ENCODE measurements at places on chromosomes 3 and 15.

GRCh38 chr15:60396560-60396957 is 1.2 kb downstream of the ANXA2 start:
- no peak for DNase-seq

DNA sequence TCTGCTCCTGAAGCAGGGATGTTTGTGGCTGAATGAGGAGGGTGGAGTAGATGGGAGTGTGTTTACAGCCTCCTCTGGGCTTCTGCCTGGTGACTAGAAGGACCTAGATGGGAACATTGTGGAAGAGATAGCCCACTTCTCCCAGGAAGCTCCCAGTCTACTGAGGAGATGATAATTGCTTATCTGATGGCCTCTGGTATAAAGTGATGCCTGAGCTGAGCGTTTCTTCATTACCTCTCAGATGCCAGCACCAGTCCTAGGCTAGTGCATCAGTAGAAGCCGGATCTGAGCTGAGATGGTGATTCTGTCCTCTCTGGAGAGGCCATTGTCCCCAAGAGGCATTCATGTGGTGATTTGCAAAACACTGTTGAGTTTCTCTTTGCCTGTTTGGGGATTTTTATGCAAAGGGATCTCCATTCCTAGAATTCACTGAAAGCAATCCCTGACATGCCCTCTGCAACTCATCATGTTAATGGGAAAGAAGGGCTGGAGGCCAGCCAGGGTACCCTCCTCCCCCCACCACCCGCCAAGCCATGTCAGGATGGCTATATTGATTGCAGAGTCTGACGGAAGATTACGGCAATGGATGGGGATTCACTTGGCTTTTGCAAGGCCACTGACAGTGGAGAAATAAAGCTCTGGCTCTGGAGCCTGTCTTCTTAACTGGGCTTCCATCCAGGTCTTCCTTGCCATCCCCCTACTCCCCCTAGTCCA is 166.4 kb upstream of the ROPN1 start:
- no peak for DNase-seq

DNA sequence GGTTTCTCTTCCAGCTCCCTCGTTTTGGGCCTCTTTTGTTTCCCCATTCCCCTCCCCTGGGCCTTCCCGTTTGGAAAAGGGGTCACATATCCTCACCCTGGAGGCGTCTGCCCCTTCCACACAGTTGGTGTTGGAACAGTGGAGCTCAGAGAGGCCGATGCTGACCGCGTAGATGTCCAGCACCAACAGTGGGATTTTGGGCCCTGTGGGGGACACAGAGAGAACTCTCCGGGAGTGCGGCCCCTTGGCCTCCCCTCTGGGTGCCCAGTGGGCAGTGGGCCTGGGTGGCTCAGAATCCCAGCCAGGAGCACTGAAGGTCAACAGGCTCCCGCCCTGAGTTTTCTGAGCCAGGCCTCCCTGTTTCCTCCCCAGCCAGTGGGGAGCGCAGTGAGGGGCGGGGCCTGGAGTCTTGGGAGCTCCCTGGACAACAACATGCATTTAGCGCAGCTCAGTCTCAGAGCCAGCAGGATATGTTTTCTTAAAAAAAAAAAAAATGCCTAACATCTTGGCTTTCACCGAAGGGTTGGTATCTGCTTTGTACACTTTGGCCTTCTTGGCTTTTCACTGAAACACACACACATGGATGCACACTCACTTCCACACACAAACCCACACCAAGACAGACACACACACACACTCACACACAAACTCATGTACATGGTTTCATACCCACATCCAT is 670 bp upstream of the ISLR start:
- no peak for DNase-seq

DNA sequence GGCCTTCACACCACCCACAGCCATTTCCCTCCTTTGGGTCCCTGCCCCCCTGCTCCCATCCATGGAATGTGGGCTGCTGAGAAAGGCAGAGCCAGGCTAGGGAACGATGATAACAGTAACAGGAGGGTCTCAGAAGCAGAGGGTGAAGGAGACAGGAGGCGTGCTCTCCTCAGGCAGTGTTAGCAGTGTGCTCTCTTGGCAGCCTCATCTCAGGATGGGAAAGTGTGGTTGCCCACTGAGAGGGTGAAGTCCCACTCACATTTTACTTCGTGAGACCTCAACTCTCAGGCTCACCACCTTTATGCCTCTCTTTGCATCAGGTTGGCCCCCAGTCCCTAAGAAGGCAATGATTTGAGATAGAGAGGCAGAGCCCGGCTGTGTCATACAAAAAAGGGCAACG is 24.5 kb downstream of the TIGIT start:
- no peak for DNase-seq

- DNase-seq, result no peak
Measured at GRCh38 chr3:24119321-24119751, 174.2 kb downstream of the NR1D2 start.

DNA sequence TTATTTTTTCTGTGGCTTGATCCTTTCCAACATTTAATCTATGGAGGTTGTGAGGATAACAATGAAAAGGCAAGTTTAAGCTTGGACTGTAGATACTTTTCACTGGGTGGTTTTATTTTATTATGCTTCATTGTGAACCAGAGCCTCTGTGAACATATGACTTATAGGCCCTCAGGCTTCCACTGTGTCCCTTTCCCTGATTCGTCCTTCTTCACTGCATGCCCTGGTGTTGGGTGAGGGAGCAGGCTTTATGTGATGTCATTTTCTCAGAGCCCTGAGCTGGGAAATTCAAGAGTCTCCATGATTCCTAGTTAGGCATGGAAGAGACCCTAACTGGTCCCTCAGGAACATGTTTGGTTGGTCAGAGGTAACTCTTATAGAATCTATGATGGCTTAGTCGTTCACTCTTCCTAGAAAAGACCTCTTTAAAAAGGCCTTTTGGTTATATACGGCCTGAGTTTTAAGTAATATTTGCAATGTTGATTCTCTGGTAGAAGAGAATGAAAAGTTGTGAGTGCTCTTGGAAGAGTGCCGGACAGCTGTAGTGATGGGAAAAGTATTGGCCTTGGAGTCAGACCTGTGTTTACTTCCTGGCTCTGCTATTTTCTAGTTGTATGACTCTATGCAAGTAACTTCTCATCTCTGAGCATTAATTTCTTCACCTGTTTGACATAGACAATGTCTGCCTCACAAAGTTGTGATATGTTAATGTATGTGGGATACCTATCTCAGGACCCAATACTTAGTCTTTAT is 168.4 kb downstream of the LPP start:
- DNase-seq, result no peak

DNA sequence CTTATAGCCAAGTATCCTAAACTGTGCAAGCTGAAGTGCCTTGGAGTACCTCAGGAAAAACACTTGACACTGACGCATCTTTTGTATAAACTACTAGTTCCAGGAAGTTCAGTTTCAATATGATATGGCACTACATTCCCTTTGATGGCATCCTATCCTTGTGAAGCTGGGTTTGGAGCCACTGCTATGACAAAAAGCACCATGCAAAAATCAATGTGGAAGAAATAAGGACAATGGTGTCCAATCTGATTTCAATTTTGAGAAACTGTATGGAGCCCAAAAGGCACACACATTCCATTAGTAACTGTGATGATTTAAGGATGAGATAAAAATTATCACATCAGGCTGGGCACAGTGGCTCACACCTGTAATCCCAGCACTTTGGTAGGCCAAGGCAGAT is 5.6 kb downstream of the RPS27L start:
- DNase-seq, result no peak
